ENCODE measurements at places on chromosomes 7 and 10. TPM values are rescaled to one million over a fixed set of nuclear protein-coding genes. Genes with fewer than 3 reads are reported as not detected.

CCL24 gene
- not detected for total RNA-seq

MORN4 gene
- total RNA-seq: 2.3 TPM

HHEX gene
- 50.5 TPM for total RNA-seq

HTRA1 gene
- 43.1 TPM for total RNA-seq

ZNF804B gene
- total RNA-seq: not detected

SUN1 gene
- 171 TPM for total RNA-seq

CADPS2 gene
- 82.9 TPM for total RNA-seq

CALHM3 gene
- not detected for total RNA-seq

HERPUD2 gene
- 26.5 TPM for total RNA-seq

TACR2 gene
- total RNA-seq: 0.11 TPM

TRPV6 gene
- not detected for total RNA-seq

All from dermis lymphatic vessel endothelial cell (primary cell).